AG20443 (cell line): ENCODE measurements at places on chromosomes 6 and 20.

DNA sequence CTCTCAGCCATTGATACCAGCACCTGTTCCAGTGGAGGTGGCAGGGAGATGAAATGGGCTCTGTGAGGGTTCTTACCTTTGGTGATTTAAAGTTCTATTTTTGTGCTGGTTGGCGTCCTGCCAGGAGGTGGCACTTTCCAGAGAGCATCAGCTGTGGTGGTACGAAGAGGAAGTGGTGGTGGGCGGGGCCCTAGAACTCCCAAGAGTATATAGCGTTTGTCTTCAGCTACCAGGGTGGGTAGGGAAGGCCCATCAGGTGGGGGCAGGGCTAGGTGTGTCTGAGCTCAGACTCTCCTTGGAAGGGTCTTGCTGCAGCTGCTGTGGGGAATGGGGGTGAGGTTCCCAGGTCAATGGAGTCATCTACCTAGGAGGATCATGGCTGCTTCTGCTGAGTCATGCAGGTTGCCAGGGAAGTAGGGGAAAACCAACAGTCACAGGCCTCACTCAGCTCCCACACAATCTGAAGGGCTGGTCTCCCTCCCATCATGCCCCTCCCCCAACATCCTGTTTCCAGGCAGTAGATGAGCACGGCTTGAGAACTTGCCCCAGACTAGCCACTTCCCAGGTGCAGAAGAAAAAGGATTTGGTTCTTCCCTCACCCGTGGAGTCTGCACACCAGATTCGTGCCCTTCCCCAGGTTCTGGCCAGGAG is 46.6 kb downstream of the MOXD1 start:
- no peak for DNase-seq

DNA sequence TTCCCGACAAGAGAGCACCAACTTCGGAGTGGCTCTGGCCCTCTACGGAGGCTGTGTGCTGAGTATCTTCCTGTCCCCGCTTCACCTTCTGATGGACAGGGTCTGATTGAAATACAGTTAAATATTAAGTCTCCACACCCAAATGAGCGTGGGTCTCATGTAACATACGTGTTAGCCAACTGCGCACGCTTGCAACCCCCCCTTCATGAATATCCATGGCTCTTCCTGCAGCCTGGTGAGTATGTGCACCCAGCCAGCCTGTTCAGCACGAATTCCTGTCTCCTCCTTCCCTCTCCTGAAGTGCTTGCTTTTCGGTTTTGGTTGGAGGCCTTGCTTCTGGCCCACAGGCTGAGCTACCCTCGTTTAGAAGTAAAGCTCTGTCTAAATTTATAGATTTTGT is 102.9 kb upstream of the FRMD1 start:
- DNase-seq = no peak

DNA sequence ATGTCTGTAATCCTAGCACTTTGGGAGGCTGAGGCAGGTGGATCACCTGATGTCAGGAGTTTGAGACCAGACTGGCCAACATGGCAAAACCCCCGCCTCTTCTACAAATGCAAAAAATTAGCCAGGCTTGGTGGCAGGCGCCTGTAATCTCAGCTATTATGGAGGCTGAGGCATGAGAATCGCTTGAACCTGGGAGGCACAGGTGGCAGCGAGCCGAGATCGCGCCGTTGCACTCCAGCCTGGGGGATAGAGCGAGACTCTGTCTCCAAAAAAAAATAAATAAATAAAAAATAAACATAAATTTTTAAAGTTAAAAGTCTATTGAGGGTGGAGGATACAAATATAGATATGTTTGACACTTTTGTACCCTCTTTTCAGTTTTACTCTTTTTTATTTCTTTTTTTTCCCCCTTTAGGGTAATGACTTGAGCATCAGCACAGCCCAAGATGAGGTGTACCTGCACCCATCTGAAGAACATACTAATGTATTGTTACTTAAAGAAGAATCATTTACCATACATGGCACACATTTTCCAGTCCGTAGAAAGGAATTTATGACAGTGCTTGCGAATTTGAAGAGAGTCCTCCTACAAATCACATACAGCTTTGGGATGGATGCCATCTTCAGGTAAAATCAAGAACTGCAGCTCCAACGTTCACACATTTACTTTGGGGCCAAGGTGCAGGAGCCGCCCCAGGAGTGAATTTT is 368.9 kb downstream of the LAMA2 start:
- DNase-seq = peak; percentile 65

GRCh38 chr6:24838994-24839393 is 40.3 kb upstream of the ARMH2 start:
- no peak for DNase-seq

DNA sequence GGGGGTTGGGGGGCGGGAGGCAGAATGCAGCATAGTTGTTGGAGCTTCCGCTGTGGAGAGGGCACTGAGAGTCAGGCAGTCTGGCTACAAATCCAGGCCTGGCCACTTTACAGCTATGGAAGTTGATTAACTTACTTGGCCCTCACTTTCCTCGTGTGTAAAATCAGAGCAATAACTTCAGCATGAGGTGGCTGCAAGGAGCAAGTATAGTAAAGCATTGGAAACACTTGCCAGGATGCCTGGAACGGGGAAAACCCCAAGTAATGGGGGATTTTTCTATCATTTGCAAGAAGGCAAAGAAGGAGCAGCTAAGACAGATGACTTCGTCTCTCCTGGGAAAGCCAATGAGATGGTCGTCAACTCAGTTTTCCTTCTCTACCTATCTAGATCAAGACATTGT is 35.8 kb downstream of the AGPAT4 start:
- DNase-seq = no peak

DNA sequence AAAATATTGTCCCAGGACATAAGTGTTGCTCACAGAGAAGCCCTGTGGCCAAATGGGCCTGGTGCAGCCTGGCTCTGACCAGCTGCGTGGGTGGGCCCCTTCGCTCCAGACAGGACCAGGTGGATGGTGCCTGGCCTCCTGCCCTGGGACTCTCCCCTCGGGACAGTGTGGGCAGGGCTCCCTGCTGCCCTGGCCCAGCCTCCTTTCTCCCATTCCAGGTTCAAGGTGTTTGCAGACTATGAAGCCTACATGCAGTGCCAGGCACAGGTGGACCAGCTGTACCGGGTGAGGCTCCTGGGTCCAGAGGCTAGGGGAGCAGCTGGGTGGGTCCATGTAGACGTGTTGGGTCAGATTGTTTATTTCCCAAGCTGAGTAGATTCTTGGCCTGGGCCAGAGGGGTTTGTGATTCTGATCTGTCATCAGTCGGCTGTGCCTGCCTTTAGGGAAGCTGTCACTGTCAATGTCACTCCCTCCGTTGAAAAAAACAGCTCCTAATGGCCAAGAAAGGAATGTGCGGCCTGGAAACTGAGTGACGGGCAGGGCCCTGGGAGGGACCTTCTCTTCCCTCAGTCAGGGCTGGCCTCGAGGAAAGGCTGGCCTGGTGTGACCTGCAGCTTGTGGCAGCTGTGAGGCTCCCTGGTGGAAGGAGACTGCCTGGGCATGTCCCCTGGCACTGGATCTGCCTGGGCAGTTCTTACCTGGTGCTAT is 47.7 kb downstream of the PYGB start:
- DNase-seq = peak; percentile 57

- no peak for DNase-seq
Observed at GRCh38 chr6:121158891-121159290, 175.4 kb downstream of the TBC1D32 start.

DNA sequence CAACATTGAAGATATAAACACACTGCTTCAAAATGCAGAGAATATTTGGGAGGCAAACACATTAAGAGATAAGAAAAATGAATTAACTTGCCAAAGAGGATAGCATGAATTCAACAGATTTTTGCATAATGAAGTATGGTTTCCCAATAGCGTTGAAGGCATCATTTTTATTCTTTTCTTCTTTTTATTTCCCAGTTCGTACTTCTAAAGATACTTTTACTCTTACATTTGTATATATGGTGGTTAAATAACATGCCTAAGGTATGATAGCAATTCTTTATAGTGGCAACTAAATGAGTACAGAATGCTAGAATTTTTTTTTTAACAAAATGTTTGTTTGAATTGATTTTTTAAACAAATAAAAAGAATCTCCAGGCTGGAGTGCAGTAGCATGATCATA is 473.4 kb upstream of the MARCKS start:
- no peak for DNase-seq

DNA sequence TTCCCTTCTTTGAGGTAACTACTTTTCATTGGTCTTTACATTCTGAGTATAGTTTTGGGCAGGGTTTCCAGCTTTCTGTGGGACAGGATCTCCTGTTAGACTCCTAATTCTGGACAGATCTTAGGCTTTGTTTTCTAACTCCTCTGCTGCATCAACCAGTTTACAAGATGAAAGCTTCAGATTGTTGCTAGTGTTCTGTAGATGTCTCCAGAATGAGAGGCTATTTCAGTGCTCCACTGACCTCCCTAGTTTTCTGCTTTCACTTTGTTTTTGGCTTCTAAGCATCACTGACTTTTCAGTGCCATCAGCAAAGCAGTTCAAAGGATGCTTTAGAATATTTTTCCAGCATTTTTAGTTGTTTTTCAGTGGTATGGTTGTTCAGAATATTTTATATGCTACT is 101.4 kb downstream of the LIN28B start:
- no peak for DNase-seq

- DNase-seq = no peak
Observed at GRCh38 chr20:52075400-52075799, 116.2 kb downstream of the ZFP64 start.

GRCh38 chr20:37265152-37265551 is 3.5 kb upstream of the GHRH start:
- DNase-seq = no peak

DNA sequence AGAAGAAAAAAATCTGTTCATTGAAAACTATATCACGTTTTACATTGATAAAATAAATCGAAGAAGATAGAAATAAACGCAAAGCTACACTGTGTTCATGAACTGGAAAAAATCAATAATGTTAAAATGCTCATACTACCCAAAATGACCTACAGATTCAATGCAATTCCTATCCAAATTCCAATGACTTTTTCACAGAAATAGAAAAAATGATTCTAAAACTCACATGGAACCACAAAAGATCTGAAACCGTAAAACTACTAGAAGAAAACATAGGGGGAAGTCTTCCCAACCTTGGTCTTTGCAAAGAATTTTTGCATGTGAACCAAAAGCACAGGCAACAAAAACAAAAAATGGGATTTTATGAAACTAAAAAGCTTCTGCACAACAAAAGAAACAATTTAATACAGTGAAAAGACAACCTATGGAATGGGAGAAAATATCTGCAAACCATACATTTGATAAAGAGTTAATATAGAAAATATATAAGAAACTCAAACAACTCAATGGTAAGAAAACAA is 33.9 kb upstream of the ULBP3 start:
- no peak for DNase-seq

DNA sequence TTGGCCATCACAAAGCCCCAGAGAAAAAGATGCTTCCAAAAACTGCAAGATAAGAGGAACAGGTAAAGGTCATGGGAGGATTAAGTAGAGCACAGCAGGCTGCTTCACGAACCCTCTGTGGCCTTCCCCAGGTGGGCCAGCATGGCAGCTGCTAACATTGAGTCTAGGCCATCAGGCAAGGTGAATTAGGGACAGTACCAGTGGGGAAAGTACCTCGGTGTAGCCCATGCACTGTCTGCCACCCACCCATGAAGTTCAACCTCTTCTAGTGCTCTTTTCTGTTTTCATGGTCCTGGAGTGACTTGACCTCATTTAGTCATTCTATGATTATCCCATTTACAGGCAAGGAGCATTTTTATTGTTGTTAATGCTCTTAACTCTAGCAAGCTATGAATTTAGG is 108.6 kb upstream of the DUSP22 start:
- no peak for DNase-seq

GRCh38 chr6:163415620-163416556 is 1.4 kb downstream of the QKI start:
- peak; percentile 59 for DNase-seq

DNA sequence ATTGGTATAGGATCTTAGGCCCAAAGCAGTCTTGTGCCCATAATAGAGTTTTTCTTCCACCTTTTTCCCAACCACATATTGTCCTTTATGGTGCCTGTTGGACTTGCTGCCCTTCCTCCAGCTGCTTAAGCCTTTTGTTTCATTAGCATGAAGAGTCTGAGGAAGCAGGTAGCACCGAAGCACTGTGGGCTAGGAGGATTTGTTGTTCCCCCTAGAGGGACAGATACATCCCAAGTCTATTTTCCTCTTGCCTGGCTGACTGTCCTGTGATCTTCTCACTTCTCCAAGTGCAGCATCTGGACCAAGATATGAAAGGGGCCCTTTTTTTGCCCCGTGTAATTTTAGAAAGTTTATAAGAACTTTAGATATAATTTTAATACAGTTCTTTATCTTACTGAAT is 50.7 kb upstream of the COL10A1 start:
- no peak for DNase-seq
